ENCODE measurements at places on chromosomes 1 and 21.

DNA sequence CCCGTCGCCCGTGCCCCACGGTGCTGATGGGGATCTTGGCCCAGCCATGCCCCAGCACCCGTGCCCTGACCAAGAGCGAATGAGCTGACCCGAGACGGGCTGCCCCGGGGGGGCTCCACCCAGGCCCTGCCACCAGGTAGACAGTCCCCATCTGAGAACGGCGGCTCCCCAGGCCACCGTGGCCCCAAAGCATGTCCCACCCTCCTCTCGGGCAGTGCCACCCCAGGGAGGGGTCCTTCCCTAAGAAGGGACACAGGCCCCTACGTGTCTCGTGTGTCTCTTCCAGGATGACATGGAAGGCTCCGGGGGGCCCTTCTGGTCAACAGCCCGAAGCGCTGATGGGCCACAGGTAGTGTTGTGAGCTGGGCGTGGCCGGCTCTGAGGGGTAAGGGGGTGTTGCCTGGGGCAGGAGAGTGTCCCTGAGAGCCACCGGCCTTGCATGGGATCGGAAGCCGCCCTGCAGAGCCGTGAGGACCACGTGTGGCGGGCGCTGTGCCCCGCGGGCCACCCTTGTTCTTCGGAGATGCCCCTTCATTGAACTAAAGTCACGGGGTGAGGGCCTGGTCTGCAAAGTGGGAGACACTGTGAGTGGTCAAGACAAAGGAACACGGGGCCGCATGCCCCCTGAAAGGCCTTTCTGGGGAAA, 55.0 kb downstream of the SLC19A1 start:
- DNase-seq = no peak

- no peak for DNase-seq
Observed at GRCh38 chr1:182909578-182909977, 43.4 kb downstream of the SHCBP1L start.

GRCh38 chr1:83701355-83701754, 297.6 kb downstream of the TTLL7 start:
- no peak for DNase-seq

DNA sequence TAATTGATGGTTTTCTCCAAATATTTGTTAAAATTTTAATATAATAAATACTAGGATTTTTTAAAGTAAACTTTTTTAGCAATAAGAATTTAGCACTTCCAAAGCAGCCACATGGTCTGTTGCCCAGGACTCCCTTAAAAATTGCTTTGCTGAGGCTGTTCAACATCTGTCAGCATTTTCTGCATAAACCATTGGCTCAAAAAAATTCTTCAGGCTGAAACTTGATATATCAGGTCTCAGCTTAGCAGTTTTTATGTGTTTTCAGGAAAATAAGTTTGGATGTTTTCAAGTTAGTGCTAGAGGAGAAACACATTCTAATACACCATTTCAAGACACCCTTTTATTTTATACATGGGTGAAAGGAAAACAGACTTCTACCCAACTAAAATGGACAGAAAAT, 69.1 kb upstream of the C1orf105 start:
- peak; percentile 45 for DNase-seq

DNA sequence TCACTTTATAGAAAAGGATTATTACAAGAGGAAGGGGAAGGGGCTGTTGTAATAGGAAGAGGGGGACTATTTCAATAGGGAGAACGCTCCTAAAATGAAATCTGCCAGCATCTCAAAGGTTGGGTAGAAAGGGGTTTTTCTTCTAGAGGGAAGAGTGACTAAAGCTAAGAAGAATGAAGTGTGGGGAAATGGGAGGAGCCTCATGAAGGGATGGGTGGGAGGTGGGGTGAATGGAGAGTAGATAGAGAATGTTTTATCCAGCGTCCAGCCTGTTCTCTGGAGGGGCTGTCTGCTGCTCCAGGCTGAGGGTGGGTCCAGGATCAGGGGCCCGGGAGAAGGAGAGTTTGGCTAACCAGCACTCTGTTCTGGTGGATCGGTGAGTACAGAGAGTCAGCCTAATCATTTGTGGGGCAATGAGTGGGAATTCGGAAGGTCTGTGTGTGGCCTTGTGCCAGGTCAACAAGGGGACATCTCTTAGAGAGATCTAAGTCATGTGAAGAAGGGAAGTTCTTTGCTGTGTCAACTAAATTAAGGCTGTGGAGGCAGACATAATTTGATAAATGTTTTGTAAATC, 25.2 kb downstream of the VN1R5 start:
- DNase-seq = no peak

DNA sequence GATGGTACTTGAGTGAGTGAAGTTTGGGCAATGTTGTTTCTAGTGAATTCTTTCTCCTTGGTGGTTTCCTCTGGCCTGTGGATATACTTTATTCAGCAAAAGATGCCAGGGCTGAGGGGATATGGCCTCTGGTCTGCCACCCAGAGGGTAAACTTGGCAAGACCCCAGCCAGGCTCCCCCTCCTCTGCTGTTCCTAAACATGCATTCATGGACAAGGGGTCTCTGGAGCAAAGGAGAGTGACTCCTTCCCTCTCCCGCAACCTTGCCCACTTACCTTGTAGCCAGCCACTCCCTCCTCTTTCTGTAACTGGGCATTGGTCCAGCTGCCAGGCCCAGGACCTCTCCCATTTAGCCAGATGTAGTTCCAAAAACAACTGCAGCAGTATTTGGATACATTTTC, 43.8 kb downstream of the RUNX3 start:
- DNase-seq = no peak
